ENCODE measurements at places on chromosomes 13 and 19.

DNA sequence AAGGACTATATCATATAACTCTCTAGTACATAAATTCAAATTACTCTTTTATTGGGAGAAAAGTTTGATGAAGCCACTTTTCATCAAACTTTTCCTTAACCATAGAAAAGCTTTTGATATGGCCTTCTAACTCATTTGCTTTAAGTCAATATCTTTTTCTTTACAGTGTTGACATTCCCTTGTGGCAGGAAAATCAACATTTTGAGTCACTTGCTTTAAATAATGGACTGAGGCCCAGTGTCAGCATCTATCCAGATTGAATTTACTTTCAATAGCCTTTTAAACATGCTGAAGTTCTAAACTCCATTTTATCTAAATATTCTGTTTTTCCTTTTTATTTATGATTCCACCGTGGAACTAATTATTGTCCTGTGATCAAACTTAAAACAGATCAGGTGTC lies 62.7 kb downstream of the PCDH9 start:
- DNase-seq: no peak

DNA sequence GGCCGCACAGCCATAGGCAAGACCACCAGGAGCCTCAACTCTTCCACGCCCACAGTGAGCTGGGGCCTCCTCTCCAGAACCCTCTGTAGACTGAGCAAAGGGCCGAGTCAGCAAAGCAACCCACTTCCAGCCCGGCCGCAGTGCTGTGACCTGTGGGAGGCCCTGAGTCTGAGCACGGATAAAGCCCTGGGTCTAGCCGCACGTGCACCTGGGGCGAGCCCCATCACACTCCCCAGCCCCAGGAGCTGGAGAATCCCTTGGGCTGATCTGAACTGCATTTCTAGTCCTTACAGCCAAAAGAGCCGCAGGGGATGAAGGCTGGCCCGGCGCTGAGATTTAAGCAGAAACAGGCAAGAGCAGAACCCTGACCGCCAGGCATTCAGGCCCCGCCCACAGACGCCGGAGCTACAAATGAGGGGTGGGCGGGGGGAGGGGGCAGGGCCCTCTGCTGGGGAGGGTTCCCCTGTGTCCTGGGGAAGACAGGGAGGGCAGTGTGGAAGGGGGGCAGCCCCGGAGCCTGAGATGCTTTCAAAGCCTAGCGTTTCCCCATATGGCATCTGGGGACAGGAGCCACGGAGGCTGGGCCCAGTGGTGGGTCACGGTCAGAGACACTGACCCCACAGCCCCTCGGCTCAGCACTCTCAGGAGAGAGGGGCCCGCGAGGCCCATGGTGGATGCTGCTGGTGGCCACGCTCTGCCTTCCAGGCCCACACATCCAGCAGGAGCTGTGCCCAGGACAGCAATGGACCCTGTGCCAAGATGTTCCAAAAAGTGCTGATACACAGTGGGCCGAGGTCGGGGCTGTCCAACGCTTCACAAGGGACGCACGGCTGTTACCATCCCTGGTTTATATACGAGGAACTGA lies 4.9 kb downstream of the TMEM259 start:
- DNase-seq: no peak

GRCh38 chr13:20964904-20965303 lies 62.4 kb upstream of the XPO4 start:
- DNase-seq: no peak

- DNase-seq: peak; percentile 28
These were observed 1.5 kb downstream of the HS6ST3 start for GRCh38 chr13:96091164-96092117.

DNA sequence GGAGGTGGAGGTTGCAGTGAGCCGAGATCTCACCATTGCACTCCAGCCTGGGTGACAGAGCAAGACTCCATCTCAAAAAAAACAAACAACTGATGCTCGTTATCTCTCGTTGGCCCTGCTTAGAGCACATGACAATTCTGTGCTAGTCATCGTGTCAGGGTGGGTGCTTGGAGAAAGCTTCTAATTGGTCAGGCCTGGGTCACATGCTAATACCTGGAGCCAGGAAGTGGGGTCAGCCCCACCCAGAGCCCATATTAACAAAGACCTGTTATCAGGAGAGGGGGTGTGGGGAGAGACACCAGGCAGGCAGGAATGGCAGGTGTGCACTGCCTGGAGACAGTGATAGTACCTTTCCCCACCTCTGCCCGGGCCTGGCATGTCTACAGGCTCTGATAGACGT lies 84.9 kb downstream of the DPF1 start:
- DNase-seq: no peak

DNA sequence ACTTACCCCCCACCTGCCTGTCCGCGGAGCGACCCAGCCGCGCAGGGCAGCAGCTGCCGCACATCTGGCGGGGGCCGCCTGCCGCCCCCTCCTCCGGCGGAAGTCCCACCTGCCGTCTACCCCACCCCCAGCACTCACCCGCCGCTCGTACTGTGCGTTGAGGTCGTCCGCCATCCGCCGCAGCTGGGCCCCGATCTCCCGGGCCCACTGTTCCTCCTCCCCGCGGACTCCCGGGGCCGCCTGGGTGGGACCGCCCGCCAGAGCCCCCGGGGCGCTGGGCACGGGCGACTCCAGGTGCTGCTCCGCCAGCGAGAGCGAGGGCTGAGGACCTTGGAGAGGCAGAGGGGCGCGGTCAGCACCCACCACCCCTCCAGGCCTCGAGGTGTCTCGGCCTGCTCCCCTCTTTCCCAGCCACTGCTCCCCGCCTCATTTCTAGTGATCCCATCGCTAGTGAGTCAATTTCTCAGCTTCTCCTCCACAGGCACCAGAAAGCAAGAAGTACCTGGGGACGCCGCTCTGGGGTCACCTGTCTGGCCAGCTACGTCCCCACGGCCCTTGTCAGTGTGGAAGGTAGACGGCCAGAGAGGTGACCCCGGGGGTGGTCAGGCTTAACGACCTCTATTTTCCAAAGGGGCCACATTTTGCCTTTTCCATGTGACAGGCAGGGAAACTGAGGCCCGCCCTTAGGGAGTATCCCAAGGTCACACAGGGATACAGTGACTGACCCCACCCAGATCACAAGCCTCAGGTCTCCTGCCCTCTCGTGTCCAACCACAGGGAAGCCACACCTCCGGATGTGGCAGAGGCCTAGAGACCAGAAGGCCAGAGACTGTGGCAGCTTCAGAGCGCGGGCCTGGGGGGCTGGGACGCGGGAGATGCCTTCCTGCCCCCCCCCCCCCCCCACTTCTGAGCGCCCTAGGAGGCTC lies 4.3 kb downstream of the BBC3 start:
- no peak for DNase-seq

DNA sequence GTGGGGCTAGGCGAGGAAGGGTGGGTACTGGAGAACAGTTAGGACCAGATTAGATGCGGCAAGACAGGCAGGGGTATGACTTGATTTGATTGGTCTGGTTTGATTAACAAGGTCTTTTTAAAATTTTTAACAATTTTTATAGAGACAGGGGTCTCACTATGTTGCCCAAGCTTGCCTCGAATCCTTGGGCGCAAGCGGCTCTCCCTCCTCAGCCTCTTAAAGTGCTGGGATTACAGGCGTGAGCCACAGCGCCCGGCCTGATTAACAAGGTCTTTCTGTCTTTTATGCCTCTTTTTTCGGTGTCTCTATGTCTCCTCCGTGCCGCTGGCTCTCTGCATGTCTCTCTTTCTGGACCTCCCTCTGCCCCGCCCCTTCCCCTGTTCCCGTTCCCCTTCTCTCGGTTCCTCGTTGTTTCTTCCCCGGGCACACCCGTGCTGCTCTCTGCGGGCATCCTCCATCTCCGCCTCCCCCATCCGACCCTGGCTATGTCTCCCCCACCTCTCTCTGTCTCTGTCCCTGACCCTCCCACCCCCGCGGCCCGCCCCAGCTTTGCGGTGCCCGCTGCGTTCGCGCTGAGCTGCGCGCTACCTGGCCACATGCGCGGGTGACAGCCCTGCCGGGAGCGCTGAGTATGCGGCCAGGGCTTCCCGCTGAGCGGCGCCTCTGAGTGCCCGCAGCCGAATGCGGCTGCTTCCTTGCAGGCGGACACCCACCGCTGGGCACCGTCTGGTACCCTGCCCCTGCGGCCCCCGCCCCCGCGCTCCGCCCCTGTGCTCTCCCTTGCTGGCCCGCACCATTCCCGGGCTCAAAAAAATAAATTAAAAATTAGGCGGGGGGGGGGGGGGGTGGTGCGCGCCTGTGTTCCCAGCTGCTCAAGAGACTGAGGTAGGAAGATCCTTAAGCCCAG lies 8.1 kb upstream of the SDHAF1 start:
- DNase-seq: no peak

DNA sequence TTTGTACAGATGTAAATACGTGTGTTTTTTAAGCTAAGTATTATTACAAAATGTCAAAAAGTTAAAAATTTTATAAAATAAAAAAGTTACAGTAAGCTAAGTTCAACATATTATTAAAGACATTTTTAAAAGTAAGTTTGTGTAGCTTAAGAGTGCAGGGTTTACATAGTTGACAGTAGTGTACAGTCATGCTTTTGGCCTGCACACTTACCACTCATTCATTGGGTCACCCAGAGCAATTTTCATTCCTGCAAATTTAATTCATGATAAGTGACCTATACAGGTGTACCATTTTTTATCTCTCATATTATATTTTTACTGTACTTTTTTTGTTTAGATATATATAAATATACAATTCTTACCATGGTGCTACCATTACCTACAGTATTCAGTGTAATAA lies 769.9 kb upstream of the SLITRK6 start:
- no peak for DNase-seq

DNA sequence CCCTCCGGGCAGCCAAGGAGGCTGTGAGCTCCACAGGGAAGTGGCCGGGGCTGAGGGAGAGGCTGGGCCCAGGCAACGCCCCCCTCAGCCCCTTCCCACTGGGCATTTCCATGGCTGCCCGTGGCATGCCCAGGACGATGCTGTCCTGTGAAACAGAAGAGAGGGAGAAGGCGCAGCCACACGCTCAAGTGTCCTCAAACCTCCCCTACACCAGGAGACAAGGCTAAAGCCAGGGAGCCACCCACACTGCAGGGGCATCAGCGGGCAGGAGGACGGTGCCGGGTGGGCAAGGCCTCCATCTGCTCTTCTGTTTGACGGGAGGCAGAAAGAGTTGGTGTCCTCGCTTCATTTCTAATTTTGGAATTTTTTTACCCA lies 14.2 kb upstream of the PROZ start:
- no peak for DNase-seq

DNA sequence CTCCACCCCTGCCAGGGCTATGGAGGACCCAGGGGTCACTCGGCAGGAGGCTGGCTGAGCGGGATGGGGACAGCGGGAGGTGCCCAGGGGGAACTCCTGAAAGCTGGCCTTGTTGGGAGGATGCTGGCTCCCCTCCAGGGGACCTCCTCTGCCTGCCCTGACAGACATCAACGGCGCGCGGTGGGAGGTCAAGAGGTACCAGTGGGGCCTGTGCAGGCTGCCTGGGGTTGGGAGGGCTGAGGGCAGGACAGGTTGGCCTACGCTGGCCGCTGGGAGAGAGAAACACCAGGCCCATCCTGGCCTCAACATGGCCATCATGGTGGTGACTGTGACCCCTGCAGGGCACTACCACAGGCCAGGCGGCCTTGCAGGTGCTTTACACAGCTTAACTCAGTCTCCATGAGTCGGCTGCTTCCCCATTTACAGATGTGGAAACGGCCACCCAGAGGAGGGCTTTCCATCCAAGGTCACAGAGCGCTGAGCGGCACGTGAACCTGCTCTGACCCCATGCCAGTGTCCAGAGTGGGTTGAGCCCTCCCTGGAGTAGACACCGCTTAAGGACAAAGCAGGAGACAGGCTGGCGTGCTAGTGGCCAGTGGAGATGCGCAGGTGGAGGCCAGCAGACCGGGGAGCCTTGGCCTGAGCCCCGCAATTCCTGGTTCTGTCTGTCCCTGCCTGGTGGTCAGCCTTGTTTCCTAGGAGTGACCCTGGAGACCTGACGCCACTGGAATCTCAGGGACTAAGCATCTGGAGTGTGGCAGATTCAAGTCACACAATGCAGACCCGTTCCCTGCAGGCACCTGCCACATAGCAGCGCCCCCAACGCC lies 27.6 kb downstream of the CEBPG start:
- DNase-seq: no peak

- DNase-seq: no peak
These were observed 412.4 kb downstream of the PCDH17 start for GRCh38 chr13:58043971-58044370.

DNA sequence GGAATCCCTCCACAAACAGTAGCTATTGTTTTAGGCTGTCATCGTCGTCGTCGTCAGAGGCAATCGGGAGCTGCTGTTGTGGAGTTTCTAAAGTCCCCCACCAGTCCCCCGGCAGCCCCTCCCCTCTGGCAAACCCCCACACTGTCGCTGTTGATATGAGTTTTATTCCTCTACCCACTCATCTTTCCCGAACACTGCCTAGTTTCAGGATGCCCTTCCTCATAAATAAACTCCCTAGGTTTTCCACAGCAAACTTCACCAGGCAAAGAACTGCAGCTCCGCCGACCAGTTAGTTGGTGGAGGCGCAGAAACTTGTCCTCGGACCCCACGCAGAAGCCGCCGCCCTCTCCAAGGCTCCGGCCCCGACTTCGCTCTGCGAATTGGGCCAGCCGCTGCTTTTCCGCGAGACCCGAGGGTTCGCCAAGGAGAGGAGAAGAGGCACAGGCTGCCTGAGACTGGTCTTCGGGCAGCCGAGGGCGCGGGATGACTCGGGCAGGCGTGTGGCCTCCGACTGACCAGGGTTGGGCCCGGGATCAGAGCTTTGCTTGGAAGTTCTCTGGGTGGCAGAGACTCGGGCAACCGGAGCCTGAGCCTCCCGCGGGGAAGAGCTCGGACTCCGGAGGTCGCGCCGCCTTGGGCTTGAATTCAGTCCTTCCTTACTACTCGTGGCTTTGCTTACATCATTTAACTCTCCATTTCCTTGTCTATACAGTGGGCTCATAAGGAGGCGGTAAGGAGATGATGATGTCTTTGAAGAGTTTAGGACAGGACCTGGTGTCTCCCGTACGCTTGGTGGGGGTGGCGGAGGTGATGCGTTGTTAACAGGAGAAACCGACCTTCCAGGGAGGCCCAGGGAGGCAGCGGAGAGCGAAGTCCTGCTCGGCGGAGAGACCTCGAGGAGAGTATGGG lies 7.9 kb downstream of the PDX1 start:
- no peak for DNase-seq

- DNase-seq: no peak
These were observed 3.8 kb downstream of the ZNF792 start for GRCh38 chr19:34960103-34960805.

- DNase-seq: no peak
These were observed 6.0 kb downstream of the UBL3 start for GRCh38 chr13:29844441-29844840.

DNA sequence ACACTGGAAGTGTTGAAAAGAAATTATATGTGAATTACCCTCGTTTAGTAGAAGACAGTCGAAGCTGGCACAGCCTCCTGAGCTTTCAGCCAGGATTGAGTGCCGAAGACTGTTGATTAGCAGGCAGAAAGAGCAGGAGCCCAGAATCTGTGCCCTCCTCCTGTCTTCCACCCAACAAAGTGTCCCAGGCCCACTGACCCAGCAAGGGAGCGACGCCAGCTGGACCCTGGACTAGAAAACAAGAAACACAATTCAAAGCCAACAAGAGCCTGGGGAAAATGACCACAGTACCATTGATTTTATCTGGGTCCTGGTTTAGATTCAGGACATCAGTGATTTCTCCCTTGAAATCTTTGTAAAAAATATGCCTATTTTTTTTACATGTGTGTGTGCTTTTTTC lies 120.7 kb downstream of the RXFP2 start:
- no peak for DNase-seq

- no peak for DNase-seq
These were observed 137.9 kb downstream of the RGCC start for GRCh38 chr13:41595298-41595697.

Data from tongue (tissue), 3 donors.